ENCODE measurements at places on chromosomes 11 and 22.

- H3K4me1 ChIP-seq = peaks cover 57% of the 10 kb centered on the region
- no peaks in the 10 kb centered on the region for H3K27me3 ChIP-seq
- no peak for DNase-seq
- no peak overlapping the region for H3K27ac ChIP-seq
- no peaks in the 10 kb centered on the region for H3K36me3 ChIP-seq
- H3K4me3 ChIP-seq = no peak overlapping the region
Measured at GRCh38 chr22:42282252-42282942, 11.9 kb upstream of the TCF20 start.

DNA sequence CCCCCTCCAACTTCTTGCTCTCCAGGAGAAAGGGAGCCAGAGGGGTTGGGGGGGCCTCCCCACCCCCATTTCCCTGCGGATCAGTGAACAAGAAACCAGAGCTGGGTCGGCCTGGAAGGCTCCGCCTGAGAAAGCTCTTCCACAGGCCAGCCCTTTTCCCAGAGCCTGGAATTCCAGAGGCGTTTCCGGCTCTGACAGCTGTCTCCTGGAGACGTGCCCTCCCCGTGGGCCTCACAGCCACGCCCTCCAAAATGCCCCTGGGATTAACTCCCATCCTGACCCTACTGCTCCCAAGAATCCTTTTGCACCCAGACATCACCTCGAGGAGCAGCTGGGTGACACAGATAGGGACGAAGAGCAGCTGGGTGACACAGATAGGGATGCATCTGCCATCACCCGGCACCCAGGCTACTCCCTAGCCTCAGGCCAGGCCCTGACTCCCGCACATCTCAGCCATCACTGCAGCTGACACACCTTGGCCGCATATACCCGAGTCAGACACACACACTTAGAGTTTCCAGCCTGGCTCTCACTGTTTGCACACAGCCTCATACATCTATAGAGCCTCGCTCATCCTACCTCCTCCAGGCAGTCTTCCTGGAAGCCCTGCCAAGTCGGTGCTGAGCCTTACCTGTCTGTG is 7.6 kb upstream of the CDC42EP1 start:
- no peak overlapping the region for H3K4me3 ChIP-seq
- peak overlapping the region; percentile 61 for H3K27ac ChIP-seq
- H3K36me3 ChIP-seq = no peaks in the 10 kb centered on the region
- no peak for DNase-seq

GRCh38 chr22:39994566-39995392 is at the start of gene FAM83F:
Gene FAM83F (plus strand): TSS chr22:39994954. CDS start chr22:39995043, 89 bp downstream.
- H3K36me3 ChIP-seq = peaks cover 4% of the 10 kb centered on the region
- peaks cover 15% of the 10 kb centered on the region for H3K4me1 ChIP-seq
- peak within 1 kb of the TSS; percentile 56 for H3K4me3 ChIP-seq
- peak within 1 kb of the TSS; percentile 93 for H3K27ac ChIP-seq

GRCh38 chr11:126917531-126918204 is 82.9 kb downstream of the KIRREL3 start:
- no peak overlapping the region for H3K4me3 ChIP-seq
- H3K27me3 ChIP-seq = no peaks in the 10 kb centered on the region
- DNase-seq = no peak
- H3K36me3 ChIP-seq = no peaks in the 10 kb centered on the region
- H3K27ac ChIP-seq = no peak overlapping the region
- H3K4me1 ChIP-seq = no peaks in the 10 kb centered on the region

DNA sequence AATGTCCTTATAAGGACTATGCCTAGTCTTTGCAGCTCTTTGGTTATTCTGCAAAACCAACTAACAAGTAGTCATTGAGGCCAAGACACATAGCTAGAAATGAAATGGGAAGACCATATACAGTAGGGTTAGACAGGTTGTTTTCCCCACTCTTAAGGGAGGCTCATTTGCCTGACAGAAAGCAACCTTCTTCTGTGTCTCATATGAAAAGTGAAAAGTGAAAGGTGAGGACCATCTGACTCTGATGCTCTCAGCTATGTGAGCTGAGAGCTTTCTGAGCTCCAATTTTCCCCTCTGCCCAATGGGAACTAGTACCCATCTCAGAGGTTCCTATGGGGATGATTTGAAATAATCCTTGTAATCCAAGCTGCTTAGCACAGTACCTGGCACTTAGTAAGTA is 142.0 kb upstream of the BDNF start:
- H3K27me3 ChIP-seq = no peaks in the 10 kb centered on the region
- no peaks in the 10 kb centered on the region for H3K4me1 ChIP-seq
- DNase-seq = no peak
- H3K36me3 ChIP-seq = no peaks in the 10 kb centered on the region

- H3K27ac ChIP-seq = peak overlapping the region; percentile 89
- no peaks in the 10 kb centered on the region for H3K27me3 ChIP-seq
- no peaks in the 10 kb centered on the region for H3K36me3 ChIP-seq
- H3K4me3 ChIP-seq = peak overlapping the region; percentile 46
Measured at GRCh38 chr11:64245797-64246620, 734 bp downstream of the PPP1R14B start.

DNA sequence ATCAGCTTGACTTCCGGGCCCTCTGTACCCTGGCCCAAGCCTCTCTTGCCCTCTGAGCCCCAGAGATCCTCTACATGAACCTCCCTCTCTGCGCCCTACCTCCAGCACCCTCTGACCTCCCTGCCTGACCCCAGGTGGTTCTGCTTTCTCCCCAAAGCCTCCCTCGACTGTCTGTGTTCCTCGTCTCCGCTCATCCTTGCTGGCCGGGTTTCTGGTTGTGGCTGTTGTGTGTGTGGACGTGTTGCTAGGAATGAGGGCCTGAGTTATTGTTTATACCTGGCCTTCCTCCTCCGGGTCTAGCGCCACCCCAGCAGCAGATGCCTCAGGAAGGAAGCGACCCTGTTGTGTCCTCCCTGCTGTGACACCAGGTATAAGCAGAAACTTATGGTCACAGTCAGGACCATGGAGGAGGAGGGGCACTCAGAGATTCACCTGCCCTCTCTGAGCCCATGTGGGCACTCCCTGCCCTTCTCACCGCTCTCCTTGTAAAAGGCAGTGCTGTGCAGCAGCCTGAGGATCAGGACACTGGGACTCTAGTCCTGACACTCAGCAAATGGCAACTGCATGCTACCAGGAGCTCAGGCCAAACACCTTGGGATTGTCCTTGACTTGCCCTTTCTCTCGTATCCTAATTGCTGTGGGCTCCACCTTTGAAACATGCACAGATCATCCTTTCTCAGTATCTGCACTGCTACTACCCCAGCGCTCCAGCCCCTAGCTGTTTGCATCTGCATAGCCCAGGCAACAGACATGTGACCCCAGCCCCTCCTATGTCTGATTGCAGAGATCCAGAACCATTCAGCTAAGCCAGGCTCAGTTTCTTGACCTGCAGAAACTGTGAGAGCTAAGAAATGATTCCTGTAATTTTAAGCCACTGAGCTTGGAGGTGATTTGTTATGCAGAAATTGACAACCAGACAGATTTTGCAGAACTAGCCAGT is 140.1 kb downstream of the ST3GAL4 start:
- no peaks in the 10 kb centered on the region for H3K4me1 ChIP-seq
- no peaks in the 10 kb centered on the region for H3K27me3 ChIP-seq
- no peak overlapping the region for H3K4me3 ChIP-seq
- H3K27ac ChIP-seq = no peak overlapping the region
- no peaks in the 10 kb centered on the region for H3K36me3 ChIP-seq

DNA sequence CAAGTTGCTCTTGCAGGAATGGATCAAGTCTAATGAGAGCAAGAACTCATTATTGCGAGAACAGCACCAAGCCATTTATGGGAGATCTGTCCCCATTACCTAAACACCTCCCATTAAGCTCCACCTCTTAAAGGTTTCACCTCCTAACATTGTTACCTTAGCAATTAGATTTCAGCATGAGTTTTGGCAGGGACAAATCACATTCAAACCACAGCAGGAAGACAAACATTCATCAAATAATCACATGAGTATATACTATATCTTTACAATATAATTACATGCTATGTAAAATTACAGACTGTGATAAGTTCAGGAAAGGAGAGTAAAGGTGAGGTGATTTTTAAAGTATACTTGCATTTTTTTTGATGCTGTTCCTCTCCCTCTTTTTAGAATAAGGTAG is 6.6 kb upstream of the TEAD1 start:
- H3K4me1 ChIP-seq = no peaks in the 10 kb centered on the region
- H3K36me3 ChIP-seq = no peaks in the 10 kb centered on the region
- H3K27ac ChIP-seq = no peak overlapping the region
- no peaks in the 10 kb centered on the region for H3K27me3 ChIP-seq

DNA sequence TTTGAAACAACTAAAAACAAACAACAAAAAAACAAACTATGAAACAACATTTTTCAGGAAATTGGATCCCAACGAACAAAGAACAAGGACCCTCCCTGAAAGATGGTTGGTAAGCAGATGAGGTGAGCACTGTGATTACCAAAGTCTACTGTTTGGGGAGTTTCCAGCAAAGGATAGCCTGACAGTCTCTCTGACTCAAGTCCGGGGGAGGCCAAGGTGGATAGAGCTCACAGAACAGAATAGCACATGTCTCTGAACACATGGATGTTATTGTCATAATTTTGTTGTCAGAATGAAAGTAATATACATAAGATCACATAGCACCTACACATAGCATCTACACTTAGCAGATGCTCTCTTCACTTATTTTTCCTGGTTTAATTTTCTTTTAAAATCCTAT is 501.3 kb upstream of the TENM4 start:
- H3K4me3 ChIP-seq = no peak overlapping the region
- no peak for DNase-seq
- no peaks in the 10 kb centered on the region for H3K27me3 ChIP-seq
- H3K4me1 ChIP-seq = peaks cover 6% of the 10 kb centered on the region
- no peaks in the 10 kb centered on the region for H3K36me3 ChIP-seq

GRCh38 chr22:49740242-49740641 is 87.4 kb downstream of the BRD1 start:
- H3K4me1 ChIP-seq = no peaks in the 10 kb centered on the region
- H3K27ac ChIP-seq = no peak overlapping the region
- no peaks in the 10 kb centered on the region for H3K36me3 ChIP-seq
- no peak overlapping the region for H3K4me3 ChIP-seq

DNA sequence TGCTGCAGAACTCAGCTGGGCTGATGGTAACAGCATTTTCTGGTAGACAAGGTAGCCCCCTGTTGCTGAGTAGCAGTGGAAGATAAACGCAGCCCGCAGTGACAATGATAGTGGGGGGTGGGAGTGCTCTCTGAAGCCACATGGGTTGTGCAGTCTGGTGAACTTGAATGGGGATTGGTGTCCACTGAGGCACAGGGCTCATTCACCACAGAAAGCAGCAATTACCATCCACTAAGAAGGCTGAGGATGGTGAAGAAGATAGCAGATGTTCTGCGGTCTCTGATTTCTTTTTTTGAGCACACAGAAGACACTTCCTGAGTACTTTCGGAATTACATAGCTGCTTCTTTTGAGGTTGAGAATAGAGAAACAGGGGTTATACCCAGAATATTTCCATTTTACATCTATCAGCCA is 150.3 kb downstream of the LRRC4C start:
- H3K27ac ChIP-seq = no peak overlapping the region
- no peak for DNase-seq
- no peaks in the 10 kb centered on the region for H3K4me1 ChIP-seq
- no peak overlapping the region for H3K4me3 ChIP-seq

- H3K4me3 ChIP-seq = no peak overlapping the region
- H3K4me1 ChIP-seq = peaks cover 7% of the 10 kb centered on the region
- DNase-seq = no peak
Measured at GRCh38 chr11:66549696-66550095, 3.0 kb downstream of the ACTN3 start.

DNA sequence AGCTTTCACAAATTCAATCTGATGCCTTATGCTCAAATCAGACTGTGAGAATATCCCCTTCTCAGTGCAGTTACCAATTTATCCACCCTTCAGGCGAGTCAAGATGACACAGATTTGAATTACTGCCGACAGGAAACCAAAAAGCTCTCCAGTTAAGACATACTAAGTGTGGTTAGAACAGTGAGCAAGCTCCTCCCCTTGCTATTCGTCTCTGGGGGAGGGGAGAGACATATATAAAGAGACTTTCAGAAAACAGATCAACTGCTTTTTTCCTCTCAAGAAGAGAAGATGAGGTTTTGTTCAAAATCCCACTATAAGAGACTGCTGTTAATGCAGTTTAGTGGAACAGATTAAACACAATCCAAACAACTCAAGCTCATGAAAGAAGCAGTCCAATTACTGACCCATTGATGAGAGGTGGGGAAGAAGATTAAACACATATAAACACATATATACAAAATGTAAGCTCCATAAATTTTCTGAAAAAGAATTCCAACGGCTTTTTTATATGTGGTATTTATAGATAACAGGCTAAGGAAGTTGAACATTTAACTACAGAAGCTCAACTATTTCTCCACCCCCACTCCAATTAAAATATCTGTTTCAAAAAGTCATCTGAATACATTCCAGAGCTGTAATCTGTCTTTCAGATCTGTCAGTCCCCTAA is 102.7 kb downstream of the MRTFA start:
- no peaks in the 10 kb centered on the region for H3K36me3 ChIP-seq
- H3K27me3 ChIP-seq = no peaks in the 10 kb centered on the region
- H3K27ac ChIP-seq = peak overlapping the region; percentile 42
- DNase-seq = no peak
- peak overlapping the region; percentile 44 for H3K4me3 ChIP-seq

DNA sequence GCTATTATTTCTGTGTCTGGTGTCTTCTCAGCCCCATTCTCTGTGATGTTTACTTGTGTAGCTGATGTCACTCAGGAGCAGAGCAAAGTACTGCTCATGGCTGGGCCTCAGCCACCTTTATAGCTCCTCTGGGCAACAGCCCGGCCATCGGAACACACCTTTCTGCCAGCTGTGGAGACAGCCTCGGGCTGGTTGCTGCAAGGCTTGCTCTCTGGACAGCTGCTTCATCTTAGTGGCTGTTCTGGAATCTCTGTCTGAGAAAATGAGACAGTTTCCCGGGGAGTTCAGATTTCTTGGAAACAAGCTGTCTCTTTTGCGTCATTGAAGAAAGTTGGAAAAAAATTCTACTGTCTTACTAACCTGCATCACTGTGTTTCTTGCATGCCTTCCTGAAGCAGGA is 20.0 kb downstream of the THY1 start:
- H3K36me3 ChIP-seq = no peaks in the 10 kb centered on the region
- H3K4me3 ChIP-seq = no peak overlapping the region
- no peak for DNase-seq

DNA sequence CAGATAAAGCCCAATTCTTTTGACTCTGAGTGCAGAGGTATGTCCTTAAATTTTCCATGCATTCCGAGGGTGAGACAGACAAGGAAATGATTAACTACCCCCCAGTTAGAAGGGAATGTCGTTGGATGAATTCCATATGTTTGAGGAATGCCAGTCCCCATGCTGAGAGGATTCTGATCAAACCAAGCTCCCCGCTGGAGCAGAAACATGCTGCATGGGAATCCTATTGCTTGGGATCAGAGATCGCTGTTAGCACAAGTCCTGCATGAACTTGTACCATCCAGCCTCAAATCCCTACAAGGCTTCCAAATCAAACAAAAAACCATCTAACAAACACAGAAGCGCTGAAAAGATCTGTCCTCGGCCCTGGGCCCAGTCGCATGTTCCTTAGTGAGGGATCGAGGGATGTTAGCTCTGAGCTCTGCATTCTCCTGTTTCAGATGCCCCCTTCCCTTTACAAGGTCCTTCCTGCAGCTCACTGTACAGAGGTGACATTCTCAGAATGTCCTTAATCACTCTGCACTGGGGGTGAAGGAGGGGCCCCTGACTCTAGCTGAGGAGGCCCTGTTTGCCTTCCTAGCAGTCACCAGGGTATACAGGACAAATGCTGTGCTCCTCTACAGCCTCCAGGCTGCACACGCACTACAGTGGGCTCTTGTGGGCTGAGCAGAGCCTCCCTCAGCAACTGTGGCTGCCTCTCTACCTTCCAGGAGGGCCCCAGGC is 353.4 kb downstream of the TENM4 start:
- DNase-seq = no peak
- no peak overlapping the region for H3K4me3 ChIP-seq
- H3K27ac ChIP-seq = no peak overlapping the region
